ENCODE measurements at places on chromosomes 7 and 10.
A peak's percentile ranks its signal among the peaks of the same experiment; 100 is the strongest.

- DNase-seq = no peak
Measured at GRCh38 chr7:133669061-133669455, 416.2 kb downstream of the EXOC4 start.

DNA sequence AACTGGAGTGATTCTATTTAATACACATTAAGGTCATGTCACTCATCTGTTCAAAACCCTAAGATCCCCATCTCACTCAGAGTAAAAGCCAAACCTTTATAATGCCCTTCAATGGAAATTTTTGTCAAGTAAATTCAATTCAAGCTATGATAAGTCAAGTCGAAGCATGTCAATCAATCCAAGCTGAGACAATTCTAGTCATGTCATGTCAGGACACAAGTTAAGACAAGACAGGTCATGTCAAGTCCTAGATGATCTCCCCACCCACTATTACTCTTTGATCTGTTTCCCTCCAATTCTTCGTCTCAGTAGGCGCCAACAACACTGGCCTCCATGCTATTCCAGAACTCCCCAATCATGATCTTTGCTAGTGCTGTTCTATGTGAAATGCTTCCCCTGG is 141.4 kb downstream of the MAGI2 start:
- no peak for DNase-seq

- DNase-seq = no peak
Measured at GRCh38 chr10:97065128-97065527, 120.6 kb downstream of the SLIT1 start.

GRCh38 chr7:90246171-90246570 is 1.2 kb downstream of the CFAP69 start:
- no peak for DNase-seq

DNA sequence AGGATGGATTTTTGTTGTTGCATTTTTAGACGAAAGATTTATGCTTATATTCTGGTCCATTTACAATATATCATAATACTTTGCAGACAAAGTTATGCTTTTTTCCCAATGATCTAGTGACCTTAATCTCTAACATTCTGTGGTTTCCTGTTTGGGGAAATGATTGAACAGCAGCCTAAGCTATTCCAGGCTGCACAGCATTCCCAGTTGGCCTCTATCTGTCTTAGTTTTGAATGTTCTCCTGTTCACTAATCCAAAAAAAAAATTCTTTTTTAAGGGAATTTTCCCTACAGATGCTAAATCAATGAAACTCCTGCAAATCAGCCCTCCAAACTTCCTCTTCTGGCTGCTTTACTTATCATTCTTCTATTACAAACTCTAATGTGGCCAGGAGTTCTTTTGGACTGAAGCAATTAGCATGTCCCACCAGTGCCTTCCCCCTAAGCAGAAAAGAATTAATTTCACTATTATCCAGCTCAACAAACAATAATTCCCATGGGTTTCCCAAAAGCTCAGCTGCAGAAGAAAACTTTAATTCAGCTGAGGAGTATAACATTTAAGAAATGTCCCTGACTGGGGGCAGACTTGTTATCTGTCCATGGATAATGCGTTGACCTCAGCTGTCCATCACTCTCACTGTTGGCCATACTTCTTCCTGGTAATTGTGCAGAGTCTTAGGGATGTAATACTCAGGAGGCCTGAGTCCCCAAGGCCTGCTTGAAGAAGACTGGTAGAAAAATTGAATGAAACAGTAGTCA is 81.9 kb upstream of the TRIL start:
- no peak for DNase-seq

GRCh38 chr7:1942941-1943289 is 272.8 kb downstream of the ELFN1 start:
- no peak for DNase-seq

DNA sequence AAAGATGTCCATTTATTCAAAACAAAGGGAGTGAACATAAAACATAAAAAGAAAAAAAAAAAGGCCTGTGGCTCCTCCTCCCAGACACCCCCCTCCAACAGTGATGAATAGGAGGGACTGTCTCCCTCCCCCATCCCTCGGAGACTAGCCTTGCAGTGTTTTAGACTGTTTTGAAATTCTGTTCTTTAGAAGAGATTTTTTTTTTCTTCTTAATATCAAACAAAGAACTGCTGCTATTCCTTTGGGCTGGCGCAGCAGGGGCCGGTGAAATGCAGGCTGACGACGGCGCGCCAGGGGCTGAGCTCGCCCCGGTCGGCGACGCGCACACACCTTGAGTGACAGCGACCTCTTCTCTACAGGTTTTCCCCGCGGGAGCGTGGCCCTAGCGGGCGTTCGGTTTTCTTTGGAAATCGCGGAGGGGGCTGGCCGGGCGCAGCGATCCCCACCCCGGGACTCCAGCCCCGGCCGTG is at the start of gene LANCL2:
LANCL2 (plus strand) TSS at position 133 of the 470 bp plus-strand sequence. CDS start 689 bp downstream, outside the sequence.
- peak; percentile 51 for DNase-seq

DNA sequence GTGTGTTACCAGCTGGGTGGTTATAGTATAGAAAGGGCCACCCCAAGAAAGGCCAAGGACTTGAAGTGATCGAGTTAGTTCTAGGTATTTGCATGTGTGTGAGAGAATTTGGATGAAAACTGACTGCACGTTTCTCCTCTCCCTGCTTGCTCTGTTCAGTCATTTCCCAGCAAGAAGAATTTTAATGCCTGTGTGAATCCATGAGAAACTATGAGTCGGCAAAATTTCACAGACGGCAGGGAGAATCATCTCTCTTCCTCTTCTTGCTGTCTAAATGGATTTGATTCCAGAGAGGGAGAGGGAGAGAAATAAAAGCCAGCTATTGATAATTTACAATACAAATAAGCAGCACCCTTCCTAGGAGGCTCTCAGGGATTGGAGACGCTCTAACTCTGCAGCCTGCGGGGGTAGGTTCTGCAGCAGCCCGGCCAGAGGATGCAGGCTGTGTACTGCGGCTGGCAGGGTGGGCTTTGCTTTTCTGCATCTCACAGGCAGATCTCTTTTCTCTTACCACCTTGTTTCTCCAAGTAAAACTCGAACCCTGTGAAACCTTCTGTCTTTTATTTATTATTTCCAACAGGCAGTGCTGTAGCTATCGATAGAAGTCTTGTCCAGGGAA is 183.6 kb downstream of the TCF7L2 start:
- no peak for DNase-seq

DNA sequence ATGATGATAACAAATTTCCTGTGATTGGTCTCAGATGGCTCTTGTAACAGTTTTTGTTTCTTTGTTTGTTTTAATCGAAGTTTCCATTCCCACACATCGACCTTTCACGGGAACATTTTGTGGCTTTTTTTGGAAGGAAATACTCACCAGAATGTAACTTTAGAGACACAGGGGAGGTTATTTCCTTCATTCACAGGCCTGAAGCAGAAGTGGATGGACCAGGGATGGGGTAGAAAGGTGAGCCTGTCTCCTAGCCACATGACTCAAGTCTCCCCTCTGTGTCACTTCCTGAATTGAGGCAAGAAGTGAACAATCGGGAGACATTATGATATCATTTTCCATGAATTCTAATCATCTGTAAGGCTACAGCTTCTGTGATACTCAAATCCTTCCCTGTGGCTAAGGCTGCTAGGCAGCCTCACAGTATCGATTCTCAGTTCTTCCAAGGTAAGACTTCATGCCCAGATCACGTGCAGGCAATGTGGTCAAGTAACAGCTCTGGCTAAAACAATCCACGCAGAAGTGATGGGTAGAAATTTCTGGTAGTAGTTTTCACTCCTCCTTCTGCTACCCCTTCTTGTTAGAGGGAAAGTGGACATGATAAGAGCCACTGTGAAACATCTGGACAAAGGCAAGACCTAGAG is 203.9 kb upstream of the NEBL start:
- no peak for DNase-seq

DNA sequence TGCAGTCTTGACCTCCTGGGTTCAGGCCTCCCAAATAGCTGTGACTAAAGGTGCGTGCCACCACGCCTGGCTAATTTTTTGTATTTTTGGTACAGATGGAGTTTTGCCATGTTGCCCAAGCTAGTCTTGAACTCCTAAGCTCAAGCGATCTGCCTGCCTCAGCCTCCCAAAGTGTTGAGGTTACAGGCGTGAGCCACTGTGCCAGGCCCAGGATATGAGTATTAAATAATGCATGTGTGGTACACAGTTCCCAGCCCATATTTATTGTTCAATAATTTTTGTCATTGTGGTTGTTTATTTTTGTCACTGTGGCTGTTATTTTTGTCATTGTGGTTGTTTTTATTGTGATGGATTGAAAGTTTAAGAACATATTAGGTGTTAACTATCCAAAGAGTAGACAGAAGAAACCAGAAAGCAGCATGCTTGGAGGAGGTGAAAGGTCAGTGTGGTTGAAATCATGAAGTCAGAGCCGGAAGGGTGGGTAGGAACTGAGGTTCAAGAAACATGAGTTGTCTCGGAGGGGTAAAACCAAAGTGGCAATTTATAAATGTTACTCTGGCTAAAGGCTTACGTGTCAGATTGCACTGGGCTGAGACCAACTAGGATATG is 45.0 kb downstream of the MRC1 start:
- no peak for DNase-seq

DNA sequence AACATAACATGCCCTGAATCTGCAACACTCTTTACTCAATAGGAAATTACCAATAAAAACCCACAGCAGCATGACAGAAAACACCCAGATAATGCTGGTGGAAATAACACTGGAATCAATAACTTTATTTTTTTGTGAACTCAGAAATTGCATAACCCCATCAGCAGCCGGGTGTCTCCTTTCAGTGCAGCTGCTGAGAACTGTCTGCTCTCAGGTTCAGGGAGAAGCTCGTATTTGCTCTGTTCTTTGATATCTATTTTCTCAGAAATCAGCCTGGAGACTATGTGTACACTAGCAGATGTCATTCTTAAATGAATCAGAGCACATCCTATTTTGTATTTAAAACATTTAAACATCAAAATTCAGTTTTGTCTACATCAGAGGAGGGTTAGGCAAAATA is 506.0 kb downstream of the POM121L12 start:
- DNase-seq = no peak

DNA sequence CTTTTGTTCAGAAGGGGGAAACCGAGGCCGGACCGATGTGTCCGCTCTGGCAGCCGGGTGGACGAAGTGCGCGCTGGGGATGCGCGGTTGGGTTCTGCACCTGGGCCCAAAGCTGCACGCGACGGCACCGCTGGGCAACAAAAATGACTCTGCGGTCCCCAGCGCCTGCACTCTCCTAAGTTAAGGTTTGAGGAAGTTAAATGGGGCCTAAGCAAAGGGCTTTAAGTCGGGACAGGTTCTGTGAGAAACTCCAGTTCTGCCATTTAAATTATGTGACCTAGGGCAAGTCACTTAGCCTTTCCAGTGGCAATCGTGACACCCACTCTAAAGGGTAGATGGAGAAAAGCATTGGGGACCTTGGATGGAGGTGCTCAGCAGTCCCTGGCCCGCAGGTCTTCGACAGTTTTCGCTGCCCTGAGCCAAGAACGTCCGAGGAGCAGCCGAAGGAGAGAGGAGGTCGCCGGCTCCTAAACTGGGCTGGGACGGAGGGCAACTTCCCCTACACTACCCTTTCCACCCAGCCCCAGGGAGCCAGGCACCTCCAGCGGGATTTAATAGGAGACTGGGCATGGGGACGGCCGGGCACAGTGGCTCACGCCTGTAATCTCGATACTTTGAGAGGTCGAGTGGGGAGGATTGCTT is 534 bp upstream of the ACBD5 start:
- peak; percentile 14 for DNase-seq

- no peak for DNase-seq
Measured at GRCh38 chr10:77163670-77164348, 473.8 kb downstream of the KCNMA1 start.

DNA sequence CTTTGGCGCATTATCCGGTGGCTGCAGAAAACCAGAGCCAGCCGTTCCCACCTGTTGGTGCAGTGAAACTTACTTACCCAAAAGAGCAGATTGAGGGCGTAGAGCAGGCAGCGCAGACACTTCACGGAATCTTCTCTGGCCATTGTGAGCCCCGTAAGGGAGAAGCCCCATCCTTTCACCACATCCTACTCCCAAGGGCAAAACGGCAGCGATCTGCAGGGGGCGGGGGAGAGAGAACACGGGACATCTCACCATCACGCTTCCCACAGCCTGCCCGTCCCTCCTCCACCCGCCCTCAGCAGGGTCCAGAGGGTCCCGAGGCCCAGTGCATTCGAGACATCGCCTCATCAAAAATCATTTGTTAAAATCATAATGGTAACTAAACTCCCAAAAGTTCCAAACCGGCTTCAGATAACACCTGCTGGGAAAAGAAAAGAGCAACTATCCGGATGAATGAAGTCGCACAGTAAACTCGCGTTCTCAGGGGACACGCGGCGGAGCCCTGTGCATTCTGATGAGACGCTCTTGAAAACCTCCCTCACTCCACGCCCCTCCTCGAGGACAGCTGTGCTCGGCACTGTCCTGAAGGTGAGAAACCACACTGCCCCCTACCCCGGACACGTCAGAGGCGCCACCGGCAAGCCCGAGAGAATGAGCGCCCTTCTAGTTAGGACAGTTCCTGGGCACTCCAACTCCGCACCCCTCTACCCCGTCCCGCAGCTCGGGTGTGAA is 1.2 kb downstream of the TSPAN12 start:
- DNase-seq = peak; percentile 20

DNA sequence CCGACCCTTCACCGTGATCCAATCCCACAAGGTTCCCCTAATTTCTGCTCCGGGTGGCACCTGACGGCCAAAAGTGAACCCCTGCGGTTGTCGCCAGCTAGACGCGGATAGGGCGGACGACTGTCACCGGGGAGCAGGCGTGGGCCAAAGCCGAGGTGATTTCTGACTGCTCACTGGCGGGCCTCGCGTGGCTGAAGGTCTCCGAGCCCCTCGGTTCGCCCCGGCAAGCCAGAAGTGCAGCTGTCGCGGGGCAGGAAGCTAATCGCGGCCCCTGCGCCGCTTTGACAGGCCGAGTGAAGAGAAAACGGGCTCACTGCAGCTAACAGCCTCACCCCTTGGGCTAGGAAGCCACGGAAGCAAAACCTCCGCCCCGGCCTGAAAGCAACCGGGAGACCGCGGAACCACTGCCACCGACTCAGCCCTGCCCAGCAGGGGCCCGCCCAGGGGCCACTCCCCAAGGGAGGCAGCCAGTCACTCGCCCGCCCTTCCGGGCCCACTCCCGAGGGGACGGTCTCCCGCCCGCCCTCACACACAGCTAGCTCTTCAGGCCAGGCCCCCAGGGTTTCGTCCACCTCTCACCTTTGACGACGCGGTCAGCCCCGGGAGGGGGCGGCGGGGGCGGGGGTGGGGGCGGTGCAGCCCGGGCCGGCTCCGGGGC is 469 bp downstream of the PPP3CB start:
- peak; percentile 81 for DNase-seq

DNA sequence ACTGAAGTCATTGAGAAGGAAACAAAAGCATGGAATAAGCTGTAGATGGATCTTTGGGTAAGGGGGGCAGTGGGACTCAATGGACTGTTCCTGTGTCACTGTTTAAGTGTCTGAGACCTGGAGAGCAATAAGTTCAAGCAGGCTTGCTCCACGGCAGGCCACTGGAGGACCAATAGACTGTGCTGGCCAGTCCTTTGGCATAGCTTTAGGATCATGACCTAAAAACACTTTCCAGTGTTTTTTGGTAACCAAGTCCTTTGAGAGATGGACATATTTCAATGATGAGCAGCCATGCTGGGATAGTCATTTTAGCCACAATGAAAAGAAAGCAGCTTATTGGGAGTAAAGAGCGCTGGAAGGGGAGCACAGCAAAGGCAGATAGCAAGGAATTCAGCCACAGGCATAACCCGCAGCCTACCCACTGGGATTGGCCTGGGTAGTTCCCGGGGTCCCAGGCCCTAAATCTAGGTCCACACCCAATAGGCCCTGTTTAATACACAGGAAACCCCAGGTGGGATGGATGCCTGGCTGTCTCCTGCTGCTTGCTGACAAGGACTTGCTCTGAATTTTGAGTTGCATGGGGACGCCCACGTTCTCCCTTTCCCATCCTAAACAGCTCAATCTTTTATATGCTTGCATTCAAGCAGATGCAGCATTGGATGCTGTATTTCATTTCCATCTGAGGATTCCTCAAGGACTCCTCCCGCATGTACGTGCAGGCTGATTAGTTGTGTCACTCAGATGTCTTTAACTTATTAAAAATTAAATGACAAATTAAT is 727.2 kb downstream of the KCNMA1 start:
- no peak for DNase-seq

Measured in frontal cortex (tissue), 4 donors.